HL-60 (cell line): ENCODE measurements at places on chromosomes 4 and X.

GRCh38 chr4:155582041-155582440 lies 84.6 kb upstream of the GUCY1A1 start:
- no peak for DNase-seq

DNA sequence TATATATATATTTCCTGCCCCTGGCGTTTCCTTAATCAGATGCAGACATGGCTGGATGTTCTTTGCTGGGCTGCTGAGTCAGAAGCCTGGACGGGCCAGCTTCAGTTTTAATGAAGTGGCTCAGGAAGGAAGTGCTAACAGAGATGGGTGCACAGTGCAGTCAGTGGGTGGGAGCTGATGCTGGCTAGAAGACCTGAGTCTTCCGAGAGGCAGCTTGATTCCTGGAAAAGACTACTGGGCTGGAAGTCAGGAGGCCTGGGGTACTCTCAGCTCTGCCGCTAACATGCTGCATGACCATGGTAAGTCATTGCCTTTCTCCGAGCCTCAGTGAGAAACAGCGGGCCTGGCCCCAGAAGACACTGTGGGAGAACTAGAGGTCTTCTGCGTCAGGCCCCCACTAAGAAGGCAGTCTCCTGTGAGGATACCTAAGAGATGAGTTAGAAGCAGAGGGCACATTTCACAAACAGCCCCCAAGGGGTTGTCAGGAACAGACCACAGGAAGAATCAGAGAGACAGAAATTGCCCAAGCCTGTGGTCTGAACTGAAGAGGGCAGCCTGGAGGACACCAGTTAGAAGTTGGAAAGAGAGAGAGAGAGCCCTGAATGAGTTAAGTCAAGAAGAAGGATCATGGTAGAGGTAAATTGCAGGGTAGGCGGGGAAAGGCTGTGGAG lies 8.3 kb upstream of the CD40LG start:
- DNase-seq: no peak

- DNase-seq: no peak
Observed at GRCh38 chrX:13168269-13168668, 123.8 kb upstream of the FAM9C start.

GRCh38 chr4:2943364-2944090 lies 19.7 kb downstream of the NOP14 start:
- DNase-seq: no peak

DNA sequence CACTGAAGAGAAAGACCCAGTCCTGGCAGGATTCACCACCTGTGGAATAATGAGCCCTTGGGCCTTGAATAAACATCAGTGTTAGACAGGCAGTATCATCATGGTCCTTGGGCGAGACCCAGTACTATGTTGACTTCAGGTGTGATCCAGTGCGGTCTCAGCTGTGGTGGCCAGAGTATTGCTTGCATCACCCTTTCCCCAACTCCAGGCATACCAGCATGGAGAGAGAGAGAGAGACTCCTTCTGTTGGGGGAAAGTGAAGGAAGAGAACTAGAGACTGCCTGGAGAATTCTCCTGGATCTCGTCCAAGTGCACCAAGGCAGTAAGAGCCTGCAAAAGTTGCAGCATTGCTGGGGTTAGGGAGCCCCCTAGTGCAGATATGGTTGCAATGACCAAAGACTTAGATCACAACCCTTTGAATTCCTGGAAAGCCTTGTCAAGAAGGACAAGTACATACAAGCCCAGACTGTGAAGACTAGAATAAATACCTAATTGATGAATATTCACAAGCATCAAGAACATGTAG lies 61.1 kb upstream of the VAMP7 start:
- DNase-seq: peak; percentile 73

- no peak for DNase-seq
Observed at GRCh38 chrX:29530501-29530900, 684.9 kb upstream of the MAGEB2 start.

DNA sequence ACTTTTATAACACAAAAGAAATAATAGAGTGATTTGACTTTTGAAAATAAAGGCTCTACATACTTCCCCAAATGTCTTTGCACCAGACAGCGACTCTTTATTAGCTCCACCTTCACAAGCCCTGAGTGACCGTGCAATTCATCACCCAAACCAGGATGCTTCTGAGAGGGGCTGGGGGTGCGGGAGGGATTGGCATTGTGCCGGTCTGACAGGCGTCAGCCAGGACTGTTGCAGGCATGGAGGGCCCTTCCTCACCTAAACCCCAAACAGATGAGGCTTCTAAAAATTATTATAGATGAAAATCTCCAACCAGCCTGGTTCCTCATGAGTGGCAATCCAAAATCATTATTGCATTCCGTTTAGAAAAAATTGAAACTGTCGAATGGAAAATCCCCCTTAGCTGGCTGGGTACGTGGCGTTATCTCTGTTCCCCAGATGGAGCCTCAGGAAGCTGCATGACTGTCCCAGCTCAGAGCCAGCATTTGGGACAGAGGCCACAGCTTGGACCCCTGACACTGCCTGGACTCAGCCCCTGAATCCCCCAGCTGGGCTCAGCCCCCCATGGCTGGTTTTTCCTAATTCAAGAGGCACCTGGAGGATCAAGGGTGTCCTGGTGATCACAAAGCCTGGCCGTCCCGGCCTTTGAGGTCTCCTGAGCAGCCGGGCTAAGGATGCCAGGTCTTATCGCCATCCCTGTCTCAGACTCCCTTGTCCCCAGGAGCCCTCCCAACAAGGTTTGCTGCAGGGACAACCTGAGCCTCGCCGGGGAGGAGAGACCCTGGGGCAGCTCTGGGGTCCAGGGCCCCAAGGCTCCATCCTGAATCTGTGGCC lies 60.4 kb downstream of the SORCS2 start:
- no peak for DNase-seq

DNA sequence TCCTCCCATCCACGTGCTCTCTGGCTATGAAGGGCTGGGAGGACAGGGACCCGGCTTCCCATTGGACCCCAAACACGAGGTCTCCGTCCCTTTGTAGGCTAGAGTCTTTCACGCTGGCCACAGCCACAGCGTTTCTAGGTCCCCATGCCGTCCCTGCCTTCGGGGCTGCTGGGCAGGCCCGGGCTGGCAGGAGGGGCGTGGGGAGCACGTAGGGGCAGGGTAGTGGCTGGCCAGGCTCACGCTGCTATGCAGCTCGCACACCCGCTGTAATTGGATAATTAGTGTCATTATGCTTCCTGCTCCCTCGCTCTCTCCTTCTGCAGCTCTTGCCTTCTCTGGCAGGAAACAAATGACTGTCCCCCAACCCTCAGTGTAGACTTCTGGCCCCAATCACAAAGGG lies 9.8 kb downstream of the ATP2B3 start:
- DNase-seq: no peak

GRCh38 chrX:790783-791360 lies 160.3 kb downstream of the SHOX start:
- no peak for DNase-seq

GRCh38 chrX:152637649-152638442 lies at the start of gene GABRQ:
TSS of gene GABRQ (plus strand) at chrX:152637895. CDS start at chrX:152638203, 308 bp downstream.
- no peak for DNase-seq

DNA sequence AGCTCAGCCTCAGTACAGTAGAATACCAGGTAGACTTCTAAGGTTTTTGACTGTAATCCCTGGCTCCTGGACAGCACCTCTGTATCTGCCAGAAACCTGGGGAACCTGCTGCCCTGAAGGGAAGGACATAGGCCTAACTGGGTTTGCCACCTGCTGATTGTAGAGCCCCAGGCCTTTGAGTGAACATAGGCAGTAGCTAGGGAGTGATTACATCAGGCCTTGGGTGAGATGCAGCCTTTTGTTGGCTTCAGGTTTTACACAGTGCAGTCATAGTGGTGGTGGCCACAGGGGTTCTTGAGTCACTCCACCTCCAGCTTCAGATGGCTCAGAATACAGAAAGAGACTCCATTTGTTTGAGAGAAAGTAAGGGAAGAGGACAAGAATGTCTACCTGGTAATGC lies 19.3 kb downstream of the IQCM start:
- DNase-seq: no peak

DNA sequence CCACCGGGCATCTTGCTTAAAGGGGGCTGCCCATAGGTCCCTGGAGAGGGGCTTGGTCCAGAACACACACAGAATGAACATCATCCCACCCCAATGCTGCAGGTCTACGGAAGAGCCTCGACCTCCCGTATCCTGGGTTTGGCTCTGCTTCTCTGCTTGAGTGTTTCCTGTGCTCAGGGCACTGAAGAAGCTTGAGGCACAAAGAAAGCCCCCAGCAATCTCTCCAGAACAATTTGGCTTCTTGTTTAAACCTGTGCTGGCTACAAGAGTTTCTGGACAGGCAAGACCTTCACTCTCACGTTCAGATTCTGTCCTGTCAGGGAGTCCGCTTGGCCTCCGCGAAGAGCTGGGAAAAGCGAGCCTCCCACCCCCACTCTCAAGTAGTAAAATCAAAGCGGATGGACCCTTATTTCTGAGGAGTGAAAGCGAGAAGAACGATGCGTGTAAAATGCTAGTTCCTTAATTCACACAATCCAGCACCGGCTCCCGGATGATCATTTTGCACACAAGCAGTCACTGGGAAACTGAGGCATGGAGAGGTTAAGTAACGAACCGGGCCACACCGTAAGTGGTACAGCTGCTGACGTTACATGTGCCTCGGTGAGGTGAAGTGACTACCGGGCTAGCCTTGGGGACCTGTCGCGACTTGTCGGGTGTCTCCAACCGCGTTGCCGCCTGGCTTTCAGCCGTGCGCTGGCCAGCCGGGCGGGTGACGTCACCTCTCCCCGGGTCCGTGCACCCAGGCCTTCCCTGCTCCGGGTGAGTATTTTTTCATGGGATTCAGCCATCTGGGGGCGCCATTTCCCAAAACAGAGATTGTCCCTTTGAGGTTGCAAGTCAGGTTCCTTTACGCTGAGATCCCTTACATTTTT lies 3.1 kb upstream of the SFRP2 start:
- peak; percentile 18 for DNase-seq

DNA sequence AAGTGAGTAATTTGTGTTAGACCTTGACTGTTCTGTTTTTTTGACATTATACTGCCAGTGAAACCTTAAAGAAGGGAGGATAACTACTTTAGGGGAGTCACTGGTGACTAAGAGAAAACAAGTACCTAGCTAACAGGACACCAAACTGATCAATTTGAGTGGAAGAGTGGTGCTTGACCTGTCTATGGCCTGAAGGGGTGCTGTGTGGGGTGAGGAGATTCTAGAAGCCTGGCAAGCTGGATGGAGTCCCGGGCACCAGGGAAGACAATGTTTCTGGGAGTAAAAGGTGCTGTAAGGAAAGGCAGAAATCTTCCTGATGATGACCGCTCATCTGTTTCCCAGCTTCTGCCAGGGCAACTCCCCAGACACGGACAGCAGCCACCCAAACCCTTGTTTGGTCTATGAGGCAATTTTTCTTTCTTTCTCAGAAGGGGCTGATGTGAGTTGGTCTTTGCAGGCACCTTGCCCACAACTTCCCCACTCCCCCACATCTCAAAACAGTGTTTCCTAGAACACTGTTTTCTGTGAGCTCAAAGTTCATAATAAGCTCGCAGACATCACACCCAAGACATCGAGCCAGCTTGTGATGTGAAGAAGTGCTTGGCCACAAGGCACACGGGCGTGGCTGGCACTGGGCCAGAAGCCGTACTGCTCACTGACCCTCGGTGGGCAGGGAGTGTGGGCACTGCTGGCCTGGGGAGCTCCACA lies 4.6 kb downstream of the TXK start:
- DNase-seq: no peak

DNA sequence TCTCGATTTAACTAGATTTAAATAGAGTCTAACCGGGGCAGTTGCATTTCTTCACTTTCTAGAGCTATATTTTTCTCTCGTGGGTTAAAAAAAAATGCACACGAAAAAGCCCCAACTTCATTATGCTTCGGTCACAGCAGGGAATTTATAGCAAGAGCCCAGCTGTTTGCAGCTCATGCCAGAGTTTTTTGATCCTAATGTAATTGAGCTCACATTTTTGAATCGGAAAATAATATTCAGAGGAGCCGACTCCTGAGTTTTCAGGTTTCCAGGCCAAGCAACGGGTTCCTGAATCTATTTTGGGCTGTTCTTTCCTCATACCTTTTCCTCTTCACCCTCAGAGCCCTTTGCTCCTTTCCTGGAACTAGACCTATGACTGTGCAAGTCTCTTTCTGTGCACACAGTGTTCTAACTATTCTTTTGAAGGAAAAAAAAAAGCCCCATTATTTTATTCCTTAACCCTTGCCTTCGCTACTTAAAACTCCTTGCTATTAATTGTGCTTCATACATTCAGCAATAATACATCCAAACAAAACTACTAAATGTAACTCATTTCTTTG lies 27.5 kb upstream of the ESX1 start:
- DNase-seq: no peak

DNA sequence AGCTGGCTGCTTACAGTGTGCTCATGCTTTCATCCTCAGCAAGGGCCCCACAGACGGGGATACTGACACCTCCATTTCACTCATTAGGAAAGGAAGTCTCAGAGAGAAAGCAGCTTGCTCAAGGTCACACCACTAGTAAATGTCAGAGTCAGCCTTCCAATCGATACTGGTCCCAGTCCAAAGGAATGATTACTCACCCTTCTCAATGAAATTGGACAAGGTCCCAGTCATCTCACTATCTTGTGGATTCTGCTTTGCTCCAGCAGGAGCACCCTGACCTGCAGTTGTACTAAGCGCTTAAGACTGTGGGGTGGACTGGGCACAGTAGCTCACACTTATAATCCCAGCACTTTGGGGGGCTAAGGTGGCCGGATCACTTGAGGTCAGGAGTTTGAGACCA lies 132.2 kb upstream of the SLC34A2 start:
- no peak for DNase-seq

DNA sequence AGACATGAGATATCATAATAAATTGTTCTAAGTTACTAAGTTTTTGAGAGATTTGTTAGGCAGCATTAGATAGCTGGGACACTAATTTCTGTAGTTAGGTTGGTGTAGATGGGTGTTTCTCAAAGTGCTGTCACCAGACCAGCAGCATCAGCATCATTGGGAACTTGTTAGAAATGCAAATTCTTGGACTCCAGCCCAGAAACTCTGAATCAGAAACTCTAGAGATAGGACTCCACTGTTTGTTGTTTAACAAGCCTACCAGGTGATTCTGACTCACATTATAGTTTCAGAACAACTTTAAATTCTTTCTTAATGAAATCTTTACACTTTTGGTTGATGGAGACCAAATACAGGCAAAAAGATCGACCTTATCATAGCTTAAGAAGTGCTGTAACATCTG lies 173.7 kb downstream of the PABPC4L start:
- DNase-seq: no peak

GRCh38 chr4:5300283-5300682 lies 249.0 kb downstream of the STK32B start:
- no peak for DNase-seq

GRCh38 chr4:77952457-77952856 lies 89.8 kb downstream of the MRPL1 start:
- no peak for DNase-seq

DNA sequence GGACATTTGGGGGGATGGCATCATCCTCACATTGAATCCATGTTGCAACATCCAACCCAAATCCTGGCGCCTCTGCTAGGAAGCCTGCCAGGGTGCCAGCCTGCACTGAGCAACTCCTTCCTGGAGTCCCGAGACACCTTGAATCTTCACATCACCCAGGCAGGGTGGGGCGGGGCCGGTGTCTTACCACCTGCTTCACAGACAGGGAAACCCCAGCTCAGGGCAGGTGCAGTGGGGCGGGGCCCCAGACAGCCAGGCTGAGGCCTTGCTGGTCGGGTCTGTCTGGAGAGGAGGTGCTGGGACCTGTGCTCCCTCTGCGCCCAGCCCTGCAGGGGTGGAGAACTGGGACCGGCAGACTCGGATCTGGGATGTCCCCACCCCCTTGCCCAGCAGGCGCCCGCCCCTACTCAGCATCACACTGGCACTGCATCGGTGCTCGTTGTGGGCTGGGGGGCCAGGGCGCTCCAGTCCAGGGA lies 31.5 kb upstream of the HTRA3 start:
- no peak for DNase-seq

- DNase-seq: no peak
Observed at GRCh38 chr4:1232661-1233621, 16.0 kb downstream of the CTBP1 start.
